ENCODE measurements at places on chromosomes 3 and 15. TPM values are rescaled to one million over a fixed set of nuclear protein-coding genes. Genes with fewer than 3 reads are reported as not detected.

GRCh38 chr15:96672629-96673028 lies 342.1 kb downstream of the NR2F2 start:
- no peak for DNase-seq

DNA sequence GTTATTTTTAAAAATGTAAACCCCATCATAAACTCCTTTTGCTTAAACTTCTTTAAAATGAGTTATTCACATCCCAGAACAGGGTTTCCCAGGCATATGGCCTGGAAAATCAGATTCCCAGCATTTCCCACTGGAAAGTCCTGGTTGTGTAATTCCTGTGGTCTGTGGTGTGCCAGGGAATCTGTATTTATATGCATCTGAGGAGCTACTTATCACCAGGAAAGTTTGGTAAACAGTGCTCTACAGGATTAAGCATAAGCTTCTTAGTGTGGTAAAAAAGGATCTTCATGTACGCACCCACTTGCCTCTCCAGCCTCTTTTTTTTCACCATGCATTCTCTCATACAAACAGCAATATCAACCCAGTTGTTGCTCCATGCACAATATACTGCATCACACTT lies 28.2 kb downstream of the MEIS2 start:
- DNase-seq, result no peak

DNA sequence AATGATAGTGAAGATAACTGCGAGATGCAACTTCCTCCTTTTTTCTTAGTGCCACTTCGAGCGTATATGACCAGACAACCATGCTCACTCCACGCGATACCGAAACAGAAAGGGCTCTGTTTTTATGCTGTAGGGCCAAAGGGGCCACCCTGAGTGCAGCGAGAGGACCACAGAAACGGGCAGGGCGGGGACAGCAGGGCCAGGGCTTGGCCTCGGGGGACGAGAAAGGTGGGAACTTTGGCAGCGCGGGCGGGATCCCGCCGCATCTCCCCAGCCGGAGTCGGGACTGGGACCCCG lies 483 bp downstream of the VPS13C start:
- peak; percentile 56 for DNase-seq

- no peak for DNase-seq
Observed at GRCh38 chr3:170816341-170816740, 53.7 kb downstream of the RPL22L1 start.

GRCh38 chr3:186444974-186445373 lies 82.9 kb upstream of the DGKG start:
- no peak for DNase-seq

- DNase-seq, result no peak
Observed at GRCh38 chr15:58543664-58544335, 112.0 kb downstream of the LIPC start.

GRCh38 chr15:31020542-31020941 lies 29.1 kb upstream of the MTMR10 start:
- DNase-seq, result no peak

- DNase-seq, result no peak
Observed at GRCh38 chr3:126855374-126855773, 127.5 kb upstream of the PLXNA1 start.

DNA sequence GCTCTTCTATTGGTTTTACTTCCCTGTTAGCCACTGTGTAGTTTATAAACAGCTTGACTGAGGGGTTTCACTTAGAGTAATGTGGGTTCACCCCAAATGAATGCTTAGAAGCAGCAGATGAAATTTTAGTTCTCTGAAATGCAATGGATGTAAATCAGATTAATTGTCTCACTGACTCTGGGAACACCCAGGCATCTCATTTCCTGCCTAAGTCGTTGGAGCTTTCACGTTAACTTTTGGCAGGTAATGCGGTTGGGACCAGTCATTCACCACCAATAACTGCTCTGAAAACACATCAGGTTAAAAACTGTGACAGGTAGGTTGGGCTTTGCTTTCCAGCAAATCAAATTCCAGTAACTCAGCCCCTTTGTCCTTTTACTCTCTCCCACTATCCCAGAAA lies 775.4 kb downstream of the NTRK3 start:
- DNase-seq, result no peak

DNA sequence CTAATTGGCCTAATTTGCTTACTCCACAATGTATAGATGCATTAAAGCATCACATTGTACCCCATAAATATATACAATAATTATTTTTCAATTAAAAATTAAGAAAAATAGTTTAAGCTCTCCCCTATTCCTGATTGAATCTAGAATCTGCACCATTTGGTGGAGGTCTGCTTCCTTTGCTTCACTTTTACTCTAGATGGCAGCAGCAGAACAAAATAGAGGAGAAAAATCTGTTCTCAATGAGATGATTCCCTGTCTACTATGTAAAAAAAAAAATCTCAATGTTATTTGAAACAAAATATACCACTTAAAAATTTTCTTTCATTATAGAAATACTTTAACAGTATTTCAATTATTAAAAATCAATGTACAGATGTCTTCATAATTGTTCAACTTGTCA lies 109.6 kb upstream of the FXR1 start:
- DNase-seq, result no peak

- DNase-seq, result no peak
Observed at GRCh38 chr15:61387675-61388074, 158.6 kb upstream of the RORA start.

GRCh38 chr3:106371971-106372805 lies 503.4 kb upstream of the CBLB start:
- no peak for DNase-seq

Gene XCR1
- total RNA-seq, result 0.70 TPM

Gene GOLGA8Q
- 2.3 TPM for total RNA-seq

Gene MYZAP
- total RNA-seq, result 29.3 TPM

Gene RNF168
- total RNA-seq, result 23.0 TPM

Gene FAM227B
- total RNA-seq, result 9.6 TPM

Gene DYNLT2B
- total RNA-seq, result 6.9 TPM

Gene ERICH6
- total RNA-seq, result 0.36 TPM

Gene CHRNB4
- 0.57 TPM for total RNA-seq

Measured in ureter (tissue), 1 donor.